D721Med (cell line): ENCODE measurements at places on chromosomes 2 and 18.

GRCh38 chr2:29061616-29062015, 12.7 kb downstream of the PCARE start:
- DNase-seq, result no peak

DNA sequence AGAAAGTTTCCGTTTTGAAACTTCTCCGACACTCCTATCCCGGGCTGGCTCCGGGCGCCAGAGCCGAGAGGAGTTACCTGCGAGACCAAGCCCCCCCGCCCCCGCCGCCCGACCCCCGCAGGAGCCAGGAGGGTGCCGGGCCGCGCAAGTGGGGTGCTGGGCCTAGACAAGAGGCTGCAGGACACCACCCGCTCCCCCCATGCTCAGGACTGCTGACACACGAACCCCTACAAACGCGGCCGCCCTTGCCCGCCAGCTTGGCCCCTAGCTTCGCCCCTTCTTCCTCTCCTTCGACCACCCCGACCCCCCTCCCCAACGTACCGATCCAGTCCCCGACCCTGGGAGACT, 497 bp downstream of the PLA2R1 start:
- DNase-seq, result no peak

GRCh38 chr18:75065251-75066000, 143.5 kb downstream of the PTGR3 start:
- DNase-seq, result no peak

DNA sequence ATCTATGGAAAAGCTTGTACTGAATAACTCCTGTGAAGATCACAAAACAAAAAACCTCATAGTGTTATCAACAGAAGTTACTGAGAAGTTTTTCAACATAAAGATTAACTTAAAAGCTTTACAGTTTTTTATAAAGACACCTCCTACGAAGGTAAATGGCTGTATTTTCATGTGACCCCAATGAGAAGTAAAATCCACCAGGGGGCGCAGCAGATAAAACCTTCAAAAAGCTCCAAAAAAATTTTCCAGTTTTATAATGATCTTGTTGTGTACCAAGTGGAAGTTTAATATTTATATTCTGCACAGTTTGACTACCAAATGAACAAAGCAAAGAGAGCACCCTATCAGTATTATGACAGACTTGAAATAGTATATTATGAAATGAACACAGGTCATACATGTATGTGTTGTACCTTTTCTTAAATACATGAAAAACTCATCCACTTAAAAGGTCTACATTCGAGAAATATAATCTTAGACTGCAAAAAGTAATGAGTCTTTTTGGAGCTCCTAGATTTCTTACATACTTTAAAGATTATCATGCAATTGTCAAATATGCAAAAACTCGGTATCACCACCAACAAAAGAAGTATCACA, 38.5 kb downstream of the PNO1 start:
- no peak for DNase-seq

DNA sequence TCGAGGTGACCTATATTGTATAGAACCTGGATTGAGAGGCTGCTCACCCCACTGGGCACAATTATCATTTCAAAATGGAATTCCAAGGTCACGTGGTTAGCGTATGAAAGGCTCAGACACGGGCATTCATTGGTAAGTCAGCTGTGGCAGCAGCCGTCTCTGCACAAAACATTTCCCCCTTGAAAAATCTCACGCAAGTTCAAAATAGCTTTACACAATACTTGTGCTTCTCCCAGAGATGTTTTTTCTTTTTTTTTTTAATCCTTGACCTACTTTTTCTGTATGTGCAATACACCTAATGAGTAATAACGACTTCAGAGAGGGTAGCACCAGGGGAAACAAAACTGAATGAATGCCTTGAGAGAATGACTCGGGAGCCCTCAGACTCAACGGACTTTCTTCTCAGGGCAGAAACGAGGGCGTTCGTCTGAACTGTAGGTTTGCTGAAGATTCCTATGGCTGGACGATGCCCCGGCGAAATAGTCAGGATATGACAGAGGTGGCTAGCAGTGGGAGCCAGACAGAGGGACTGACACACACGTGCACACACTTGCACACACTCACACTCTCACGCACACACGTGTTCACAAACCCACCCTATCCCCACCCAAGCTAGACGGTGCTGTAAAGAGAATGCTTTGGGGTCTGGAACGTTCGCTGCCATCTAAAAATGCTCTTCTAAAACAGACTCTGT, 77.8 kb downstream of the PDCL3 start:
- DNase-seq, result no peak

- DNase-seq, result no peak
Observed at GRCh38 chr2:24471662-24472061, 19.4 kb upstream of the NCOA1 start.

DNA sequence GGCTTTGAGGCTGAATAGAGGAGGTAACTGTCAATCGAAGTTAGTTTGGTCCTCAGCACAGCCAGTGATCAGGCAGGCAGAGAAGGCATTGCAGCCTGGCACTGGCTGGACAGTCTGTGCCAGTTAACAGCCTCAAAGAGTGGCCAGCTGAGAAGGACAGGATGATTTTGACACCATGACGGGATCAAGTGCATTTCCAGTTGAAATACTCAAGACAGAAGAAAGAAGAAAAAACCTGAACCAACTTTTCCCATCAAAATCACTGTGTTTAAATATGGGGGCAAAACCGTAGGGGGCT, 96.7 kb upstream of the ZCCHC2 start:
- no peak for DNase-seq

GRCh38 chr2:85935746-85936208, 47.0 kb upstream of the ST3GAL5 start:
- DNase-seq, result no peak

- DNase-seq, result no peak
Observed at GRCh38 chr2:45067859-45068570, 58.8 kb upstream of the SIX2 start.

- no peak for DNase-seq
Observed at GRCh38 chr18:9494778-9495331, 19.5 kb downstream of the RALBP1 start.

GRCh38 chr18:46155641-46156051, 51.5 kb downstream of the HAUS1 start:
- no peak for DNase-seq

DNA sequence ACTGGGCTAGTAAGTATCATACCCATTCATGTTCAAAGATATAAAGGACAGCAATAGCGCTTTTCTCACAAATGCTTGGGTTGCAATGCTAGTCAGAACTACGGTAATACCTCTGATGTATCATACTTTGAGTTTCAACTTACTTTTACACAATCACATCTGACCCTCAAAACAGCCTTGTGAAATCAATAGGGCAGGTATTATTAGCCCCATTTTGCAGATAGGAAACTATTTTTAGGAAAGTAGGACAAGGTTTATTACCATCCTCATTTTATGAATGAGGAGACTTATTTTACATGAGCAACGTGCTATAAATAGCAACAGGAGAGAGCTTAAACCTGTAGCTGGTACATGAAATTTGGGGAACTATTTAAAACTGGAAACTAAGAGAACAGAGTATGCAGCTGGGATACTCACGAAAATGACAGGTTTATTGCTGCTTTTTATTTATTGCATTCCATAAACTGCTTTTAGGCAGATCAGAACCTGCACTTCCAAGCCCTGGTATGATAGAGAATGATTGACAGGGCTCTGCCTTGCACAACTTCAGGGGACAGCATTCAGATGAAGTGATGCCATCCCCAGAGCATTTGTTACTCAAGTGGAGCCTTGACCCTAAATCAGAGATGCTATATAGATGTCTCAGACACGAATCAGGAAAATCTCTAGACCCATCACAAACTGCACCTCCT, 42.4 kb upstream of the PPM1B start:
- no peak for DNase-seq

DNA sequence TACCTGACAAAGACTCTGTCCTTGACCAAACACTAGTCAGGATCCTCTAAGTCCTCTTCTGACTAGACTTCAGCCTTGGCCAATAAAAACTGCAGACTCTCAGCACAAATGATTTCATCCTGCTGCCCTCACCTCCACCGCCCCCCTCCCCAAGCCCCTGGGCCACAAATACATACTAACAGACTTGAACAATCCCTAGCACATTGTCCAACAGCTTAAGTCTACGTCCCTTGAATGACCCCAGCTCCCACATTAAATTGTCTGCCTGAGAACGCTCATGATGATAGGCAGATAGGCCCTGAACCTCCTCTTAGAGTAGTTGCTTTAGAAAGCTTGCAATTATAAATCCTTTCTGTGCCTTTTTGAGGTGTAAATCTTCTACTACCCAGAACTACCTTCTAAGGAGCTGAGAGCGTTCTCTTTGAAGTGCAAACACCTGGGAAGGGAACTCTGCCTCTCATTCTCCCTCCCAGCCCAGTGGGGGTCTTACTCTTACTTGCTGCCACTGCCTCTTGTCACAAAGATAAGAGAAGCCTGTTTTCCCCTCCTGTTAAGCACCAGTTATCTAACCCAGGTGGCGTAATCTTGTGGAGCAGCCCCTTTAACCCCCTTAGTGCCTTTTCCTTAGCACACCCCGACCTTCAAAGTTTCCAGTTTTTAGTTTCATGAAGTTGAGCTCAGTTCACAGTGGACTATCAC, 1225.6 kb downstream of the LRP1B start:
- no peak for DNase-seq

- DNase-seq, result no peak
Observed at GRCh38 chr2:229408356-229408755, 137.3 kb upstream of the PID1 start.

DNA sequence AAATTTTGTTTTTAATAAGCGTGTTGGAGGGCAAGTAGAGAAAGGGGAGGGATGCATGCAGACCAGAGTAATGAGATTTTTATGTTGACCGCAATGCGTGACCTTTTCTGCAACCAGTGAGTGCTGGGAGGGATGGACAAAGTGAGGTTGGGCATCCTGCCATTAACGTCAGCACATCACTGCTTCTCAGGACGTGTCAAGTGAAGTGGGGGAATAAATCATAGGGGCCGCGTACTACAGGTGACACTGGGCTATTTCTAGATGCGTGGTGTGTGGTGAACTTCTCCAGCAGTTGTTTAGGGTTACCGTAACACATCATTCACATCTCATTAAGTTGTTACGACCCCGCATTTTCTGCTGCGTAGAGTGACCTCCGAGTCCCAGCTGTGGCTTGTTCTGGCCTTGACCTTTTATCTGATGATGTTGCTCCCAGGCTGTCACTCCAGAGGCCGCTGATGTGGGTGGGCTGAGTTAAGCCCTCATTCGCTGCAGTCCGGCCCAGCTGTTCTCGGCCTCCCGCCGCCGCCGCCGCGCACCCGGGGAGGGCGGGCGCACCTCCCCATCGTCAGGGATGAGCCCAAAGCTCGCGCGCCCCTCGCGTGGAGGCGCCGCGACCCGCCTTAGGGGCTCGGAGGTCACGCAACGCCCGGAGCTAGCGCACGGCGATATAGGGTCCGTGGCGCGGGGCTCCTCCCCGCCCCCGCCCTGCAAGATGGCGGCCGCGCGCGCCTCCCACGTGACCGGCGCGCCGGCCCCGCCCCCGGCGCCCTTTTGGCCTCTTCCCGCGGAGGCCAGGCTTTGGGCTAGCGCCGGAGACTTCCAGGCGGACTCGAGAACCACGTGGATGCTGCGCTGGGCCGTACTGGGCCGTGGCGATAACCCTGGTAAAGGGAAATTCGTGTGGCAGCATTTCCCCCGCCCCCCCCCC, 3.5 kb downstream of the ZCCHC2 start:
- peak; percentile 99 for DNase-seq

DNA sequence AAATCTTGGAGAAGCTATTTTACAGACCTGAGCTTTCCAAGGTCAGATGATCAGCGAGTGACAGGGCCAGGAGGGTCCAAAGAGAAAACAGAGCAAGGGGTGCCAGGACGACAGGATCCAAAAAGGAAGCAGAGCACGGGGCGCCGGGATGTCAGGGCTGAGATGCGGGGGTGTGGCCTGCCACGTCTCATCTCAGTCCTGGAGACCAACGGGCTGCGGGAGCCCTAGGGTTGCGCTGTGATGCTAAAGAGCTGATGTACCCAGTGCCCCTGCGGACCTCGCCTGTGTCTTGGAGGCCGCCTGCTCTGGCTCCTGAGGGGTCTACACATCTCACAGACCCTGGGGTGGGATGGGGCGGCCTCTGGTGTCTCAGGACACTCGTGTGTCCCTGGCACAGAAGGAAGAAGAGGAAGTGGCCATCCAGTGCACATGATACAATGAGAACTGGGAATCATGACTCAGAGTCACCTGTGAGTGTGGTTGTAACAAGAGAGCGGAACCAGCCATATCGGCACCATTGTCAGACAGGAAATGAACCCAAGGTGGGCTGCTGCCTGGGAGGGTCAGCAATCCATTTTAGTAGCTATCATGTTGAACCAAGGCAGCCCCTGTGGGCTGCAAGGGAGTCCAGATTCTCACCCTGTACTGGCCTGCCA, 97.8 kb downstream of the MYT1L start:
- DNase-seq, result no peak

- DNase-seq, result no peak
Observed at GRCh38 chr2:215981115-215981514, 32.2 kb downstream of the MREG start.

DNA sequence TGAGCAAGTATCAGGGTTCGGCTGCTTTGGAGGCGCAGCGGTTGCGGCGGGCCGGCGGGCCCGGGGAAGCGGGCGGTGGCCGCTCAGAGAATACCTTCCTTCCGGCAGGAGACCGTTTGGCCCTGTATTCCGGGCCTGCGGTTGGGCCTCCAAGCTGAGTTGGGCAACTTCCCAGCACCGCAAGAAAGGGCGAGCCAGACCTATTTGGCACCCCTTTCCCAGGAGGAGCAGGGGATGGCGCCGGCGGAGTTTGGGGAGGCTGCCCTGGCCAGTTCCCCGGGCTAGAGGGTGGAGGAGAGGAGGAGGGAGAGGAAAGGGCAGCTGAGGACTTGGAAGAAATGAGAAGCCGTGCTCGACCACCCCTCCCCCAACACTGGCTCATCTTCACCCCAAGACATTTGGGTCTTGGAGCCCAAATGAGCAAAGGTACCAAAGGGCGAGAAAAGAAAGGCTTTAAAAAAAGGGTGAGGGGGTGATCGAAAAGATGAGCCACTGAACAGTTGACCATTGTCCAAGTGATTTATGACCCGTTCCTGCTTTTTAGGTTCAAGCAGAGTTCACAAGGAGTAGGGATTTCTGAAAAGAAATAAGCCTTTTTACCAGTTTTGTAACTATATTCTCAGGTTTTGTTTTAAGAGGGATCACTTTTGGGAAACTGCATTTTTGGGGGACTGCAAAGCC, 8.4 kb downstream of the HOXD3 start:
- no peak for DNase-seq

- no peak for DNase-seq
Observed at GRCh38 chr2:28430377-28430765, 37.7 kb downstream of the FOSL2 start.

GRCh38 chr18:79802298-79802697, 4.6 kb downstream of the KCNG2 start:
- DNase-seq, result no peak

DNA sequence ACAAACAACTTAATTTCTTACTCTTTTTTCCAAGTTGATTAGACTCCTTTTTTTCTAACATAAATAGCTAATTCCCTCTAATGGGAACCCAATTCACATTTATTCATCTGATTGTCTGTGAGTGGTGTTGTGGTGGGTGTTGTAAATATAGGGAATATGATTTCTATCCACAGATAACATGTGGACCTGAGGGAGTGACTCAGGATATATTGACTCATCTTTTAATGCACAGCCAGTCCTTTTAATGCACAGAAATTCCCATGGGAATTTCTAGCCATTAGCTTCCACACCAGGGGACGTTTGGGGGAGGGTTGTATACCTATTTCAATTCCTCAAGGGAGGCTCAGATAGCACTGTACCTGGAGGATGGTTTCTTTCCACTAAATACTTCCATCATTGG, 1339.6 kb upstream of the LRRTM1 start:
- DNase-seq, result no peak

- no peak for DNase-seq
Observed at GRCh38 chr2:88729061-88729745, 37.7 kb downstream of the RPIA start.

- no peak for DNase-seq
Observed at GRCh38 chr2:138948070-138948539, 167.9 kb upstream of the NXPH2 start.

- DNase-seq, result no peak
Observed at GRCh38 chr2:197800091-197800490, 4.3 kb upstream of the PLCL1 start.
